ENCODE measurements at places on chromosomes 16 and 17.

DNA sequence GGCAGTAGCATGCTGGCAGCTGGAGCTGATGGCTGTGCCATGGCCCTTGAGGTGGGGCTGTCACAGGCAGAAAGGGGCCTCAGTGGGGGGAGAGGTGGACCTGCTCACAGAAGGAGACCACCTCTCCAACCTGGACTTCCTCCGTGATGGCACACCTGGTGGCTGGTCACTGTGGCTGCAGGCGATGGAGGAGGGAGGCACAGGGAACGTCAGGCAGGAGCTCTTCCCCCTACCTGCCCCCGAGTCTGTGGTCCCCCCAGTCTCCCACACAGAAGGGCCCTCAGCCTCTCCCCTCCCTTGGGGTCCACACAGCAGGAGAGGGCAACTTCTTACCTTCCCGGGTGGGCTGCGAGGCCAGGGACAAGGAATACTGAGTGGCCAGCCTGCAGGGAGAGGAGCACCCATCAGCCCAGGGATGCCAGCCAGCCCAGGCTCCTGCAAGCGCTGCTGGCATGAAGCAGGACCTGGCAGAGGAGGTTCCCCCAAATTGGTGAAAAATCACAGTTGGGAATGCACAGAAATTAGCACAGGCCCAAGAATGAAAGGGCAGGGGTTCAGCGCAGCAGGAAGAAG is 96.5 kb downstream of the GOSR1 start:
- DNase-seq = no peak

GRCh38 chr17:35612924-35613521 is 25.9 kb downstream of the AP2B1 start:
- peak; percentile 31 for DNase-seq

- DNase-seq = no peak
Observed at GRCh38 chr16:68310437-68310773, 341 bp downstream of the SLC7A6OS start.

- DNase-seq = no peak
Observed at GRCh38 chr17:81250286-81251093, 11.4 kb downstream of the NDUFAF8 start.

DNA sequence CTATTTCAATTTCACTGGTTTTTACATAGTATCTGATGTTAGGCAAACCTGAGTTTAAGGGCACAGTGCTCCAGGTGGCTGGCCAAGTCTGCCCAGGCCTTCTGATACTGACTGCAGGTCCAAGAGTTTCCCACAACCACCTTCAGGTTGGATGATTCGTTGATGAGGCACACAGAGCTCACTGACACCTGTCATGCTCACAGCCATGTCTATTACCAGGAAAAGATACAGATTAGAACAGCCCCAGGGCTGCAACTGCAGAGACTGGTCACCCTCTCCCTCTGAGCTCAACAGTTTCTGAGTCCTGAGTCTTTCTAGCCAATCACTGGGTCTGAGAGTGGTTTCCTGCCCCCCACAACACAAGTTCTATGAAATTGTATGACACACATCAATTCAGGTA is 37.2 kb downstream of the MEAK7 start:
- no peak for DNase-seq

DNA sequence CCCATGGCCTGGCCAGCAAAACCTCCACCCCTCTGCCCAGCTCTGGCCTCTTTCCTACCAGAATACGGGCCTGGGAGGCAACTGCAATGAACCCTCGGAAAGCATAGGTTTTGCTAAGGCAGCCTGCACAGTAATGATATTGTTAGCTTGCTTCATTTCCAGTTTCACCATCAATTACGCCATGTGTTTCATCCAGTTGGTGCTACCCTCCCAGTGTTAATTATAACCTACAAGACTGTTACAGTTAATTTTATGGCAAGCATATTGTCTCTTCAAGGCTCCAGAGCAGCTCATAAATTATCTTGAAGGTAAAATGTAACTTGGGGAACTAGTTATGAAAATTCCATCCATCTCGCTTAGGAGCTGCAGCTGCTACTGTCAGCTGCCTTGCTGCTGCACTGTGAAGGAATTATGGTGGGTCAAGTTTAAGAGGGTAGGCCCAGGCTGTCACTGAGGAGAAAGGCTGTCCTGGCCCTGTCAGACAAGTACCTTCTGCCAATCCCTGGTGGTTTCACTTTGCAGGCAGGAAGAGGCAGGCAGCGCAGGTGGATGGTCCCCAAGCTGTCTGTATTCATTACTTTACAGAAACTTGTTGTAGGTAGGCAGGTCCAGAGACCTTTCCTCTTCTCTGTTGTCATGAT is 242.9 kb downstream of the FTO start:
- DNase-seq = no peak

GRCh38 chr17:42053731-42054500 is 3.5 kb upstream of the C17orf113 start:
- no peak for DNase-seq

DNA sequence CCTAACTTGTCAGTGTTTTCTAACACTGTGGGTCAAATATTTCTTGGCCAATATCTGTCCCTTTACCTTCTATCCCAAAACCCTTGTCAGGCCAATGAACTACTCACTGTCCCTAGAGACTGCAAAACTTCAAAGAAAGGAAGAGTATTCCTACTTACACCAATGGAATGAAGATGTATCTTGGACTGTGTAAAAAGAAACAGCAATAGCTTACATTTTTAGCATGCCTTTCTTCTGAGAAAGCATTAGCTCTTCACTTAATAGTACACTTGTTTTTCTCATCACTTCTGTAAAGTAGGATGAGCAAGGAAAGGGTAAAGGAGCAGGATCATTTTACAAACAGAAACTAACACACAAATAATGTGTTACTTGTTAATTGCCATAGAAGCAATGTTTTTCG is 73.9 kb downstream of the STH start:
- peak; percentile 62 for DNase-seq

DNA sequence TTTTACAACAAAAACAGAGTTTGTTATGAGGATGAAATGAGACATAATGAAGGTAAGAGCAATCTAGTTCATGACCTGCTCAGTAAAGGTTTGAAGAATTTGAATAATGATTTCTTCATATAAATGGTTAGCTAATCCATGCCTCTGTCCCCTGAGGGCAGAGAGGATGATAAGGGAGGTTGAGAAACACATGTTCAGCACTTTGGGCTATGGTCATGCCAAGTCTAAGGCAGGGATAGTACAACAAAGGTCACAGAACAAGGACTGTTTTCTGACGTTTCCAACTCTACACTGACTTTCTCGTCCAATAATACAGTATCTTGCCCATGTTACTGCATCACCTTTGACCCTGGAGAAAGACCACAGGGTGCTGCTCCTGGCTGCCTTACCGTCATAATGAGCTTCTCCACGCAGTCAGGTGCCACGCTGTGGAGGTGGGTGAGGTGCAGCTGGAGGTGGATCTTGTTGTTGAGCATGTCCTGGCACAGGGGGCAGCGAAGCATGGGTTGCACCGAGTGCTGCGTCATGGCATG is 236.7 kb downstream of the ZFHX3 start:
- DNase-seq = no peak

Data from SW480 (cell line).